Left lung (tissue), 14 donors: ENCODE measurements at places on chromosomes 1 and 21. TPM values are rescaled to one million over a fixed set of nuclear protein-coding genes. Genes with fewer than 3 reads are reported as not detected.

DNA sequence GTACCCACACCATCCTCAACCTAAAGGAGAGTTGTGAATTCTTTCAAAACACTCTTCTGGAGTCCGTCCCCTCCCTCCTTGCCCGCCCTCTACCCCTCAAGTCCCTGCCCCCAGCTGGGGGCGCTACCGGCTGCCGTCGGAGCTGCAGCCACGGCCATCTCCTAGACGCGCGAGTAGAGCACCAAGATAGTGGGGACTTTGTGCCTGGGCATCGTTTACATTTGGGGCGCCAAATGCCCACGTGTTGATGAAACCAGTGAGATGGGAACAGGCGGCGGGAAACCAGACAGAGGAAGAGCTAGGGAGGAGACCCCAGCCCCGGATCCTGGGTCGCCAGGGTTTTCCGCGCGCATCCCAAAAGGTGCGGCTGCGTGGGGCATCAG is 638 bp upstream of the OLIG2 start:
- DNase-seq, result no peak

- DNase-seq, result no peak
Observed at GRCh38 chr1:217403026-217403720, 227.7 kb downstream of the GPATCH2 start.

DNA sequence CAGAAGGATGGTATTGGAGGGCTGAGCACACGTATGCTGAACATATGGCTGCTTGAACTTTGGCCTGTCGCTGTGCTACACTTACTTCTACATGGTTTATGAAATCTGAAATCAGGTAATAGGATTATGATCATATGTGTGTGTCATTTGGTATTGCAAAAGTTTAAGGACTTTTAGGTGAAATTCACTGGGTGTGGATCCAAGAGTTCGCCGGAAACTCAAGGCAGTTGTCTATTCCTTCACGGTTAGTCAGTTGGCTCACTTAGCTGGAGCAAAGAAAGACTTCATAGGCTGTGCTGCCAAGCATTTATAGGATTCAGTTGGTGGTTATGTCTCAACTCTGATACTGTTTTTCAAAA is 927 bp downstream of the UAP1 start:
- DNase-seq, result no peak

- DNase-seq, result peak; percentile 60
Observed at GRCh38 chr1:88985032-88985431, 7.4 kb downstream of the KYAT3 start.

DNA sequence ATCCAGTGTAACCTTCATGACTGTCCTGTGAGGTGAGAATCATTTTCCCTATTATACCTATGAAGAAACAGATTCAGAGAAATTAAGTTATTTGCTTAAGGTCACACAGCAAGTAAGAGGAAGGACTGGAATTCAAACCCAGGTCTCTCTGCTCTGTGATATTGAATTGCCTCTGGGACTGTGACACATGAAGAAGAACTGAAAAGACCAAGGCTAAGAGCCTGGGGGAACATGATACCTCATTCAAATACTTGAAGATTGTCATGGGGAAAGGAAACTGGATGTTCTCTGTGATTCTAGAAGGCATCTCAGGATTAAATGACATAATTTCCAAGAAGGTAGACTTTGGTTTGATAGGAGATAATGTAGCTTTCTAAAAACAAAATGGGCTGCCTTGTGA is 3.6 kb downstream of the WDTC1 start:
- no peak for DNase-seq

Gene CREB3L4
- 9.3 TPM for total RNA-seq

DNA sequence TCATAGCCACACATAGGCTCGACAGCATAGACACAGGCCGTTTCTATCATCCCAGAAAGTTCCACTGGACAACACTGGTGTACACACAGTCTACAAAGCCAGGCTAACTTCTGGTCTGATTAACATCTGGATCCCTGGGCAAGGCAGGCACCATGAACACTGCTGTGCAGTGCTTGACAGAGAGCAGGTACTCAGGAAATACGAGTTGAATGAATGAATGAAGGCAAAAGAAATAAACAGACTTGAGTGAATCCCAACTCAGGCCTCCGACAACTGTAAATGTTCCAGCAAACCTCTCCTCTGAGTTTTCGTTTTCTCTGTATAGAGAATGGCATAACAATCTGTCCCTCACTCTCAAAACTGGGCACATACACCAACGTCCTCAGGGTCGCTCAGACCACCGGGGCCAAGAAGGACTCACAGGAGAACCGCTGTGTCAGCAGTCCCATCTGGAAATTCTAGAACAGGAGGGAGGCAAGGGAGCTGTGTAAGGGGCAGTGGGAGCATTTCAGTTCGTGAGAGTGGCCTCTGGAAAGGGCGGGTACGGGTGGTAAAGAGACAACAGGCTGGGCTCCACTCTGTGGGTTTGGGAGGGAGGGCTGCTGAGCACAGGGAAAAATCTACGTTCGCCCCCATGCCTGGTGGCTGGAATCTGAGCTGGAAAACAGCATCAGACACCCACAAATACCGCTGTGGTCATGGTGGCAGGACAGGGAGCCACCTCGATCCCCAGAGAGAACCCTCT is 15.1 kb upstream of the ECE1 start:
- DNase-seq, result no peak

GRCh38 chr1:155007251-155007828 is 4.7 kb downstream of the ZBTB7B start:
- DNase-seq, result peak; percentile 84

DNA sequence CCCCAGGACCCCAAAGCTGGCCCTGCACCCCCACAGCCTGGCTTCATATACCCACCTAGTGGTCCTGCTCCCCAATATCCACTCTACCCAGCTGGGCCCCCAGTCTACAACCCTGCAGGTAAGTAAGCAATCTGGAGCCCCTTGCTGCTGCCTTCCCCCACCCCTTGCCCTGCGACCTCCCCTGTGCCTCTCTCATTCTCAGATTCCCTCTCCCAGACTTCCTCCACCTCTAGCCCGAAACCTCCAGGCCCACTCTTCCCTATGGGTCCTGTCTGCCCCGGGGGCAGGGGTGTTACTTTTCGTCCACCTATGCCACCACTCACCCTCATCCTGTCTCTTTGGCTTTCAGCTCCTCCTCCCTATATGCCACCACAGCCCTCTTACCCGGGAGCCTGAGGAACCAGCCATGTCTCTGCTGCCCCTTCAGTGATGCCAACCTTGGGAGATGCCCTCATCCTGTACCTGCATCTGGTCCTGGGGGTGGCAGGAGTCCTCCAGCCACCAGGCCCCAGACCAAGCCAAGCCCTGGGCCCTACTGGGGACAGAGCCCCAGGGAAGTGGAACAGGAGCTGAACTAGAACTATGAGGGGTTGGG is 2.9 kb downstream of the SHISA4 start:
- DNase-seq, result no peak

DNA sequence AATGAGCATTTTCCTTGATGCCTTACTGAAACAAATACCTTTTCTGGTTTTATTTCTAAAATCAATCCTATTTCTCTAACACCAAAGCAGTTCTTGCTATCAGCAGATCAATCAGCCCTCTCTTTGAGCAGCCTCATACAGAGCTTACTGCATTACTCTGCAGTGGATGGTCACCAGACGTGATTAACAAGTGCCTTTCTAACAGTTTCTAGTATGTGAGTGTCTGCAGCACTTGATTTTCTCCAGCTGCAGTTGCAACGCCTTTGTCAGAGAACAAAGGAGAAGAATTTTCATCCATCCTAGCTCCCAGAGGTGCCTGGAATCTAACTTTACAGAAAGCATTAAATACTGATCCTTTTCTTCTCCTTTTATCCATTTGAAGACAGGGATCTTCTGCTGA is 177.3 kb upstream of the SGIP1 start:
- no peak for DNase-seq
